ENCODE measurements at places on chromosomes 6 and 20. TPM values are rescaled to one million over a fixed set of nuclear protein-coding genes. Genes with fewer than 3 reads are reported as not detected.

The ARHGAP40 gene
- total RNA-seq, result not detected

The TINAG gene
- not detected for total RNA-seq

The ZSCAN12 gene
- total RNA-seq, result 1.3 TPM

The SLC26A8 gene
- not detected for total RNA-seq

The FAM83D gene
- 80.7 TPM for total RNA-seq

The CCR6 gene
- total RNA-seq, result not detected

The FAM110A gene
- 10.7 TPM for total RNA-seq

The METTL24 gene
- total RNA-seq, result not detected

The ZKSCAN8 gene
- total RNA-seq, result 2.7 TPM

The CLVS2 gene
- 0.15 TPM for total RNA-seq

The RPS6KA2 gene
- 0.11 TPM for total RNA-seq

The B4GALT5 gene
- total RNA-seq, result 59.5 TPM

The WFDC10A gene
- not detected for total RNA-seq

The PLCB4 gene
- 16.3 TPM for total RNA-seq

The TNXB gene
- total RNA-seq, result 0.42 TPM

The VWA7 gene
- total RNA-seq, result 1.5 TPM

The SDCBP2 gene
- 1.5 TPM for total RNA-seq

The PSMB9 gene
- total RNA-seq, result 18.9 TPM

The MOXD1 gene
- 1.9 TPM for total RNA-seq

The CDSN gene
- total RNA-seq, result not detected

The ANGPT4 gene
- not detected for total RNA-seq

The ALDH8A1 gene
- 0.11 TPM for total RNA-seq

The RNF217 gene
- total RNA-seq, result 3.9 TPM

The BPI gene
- not detected for total RNA-seq

The RIPOR2 gene
- total RNA-seq, result not detected

The IMPG1 gene
- total RNA-seq, result not detected

The CST7 gene
- total RNA-seq, result not detected
